ENCODE measurements at places on chromosomes 11 and 22. TPM values are rescaled to one million over a fixed set of nuclear protein-coding genes. Genes with fewer than 3 reads are reported as not detected.

EMID1 gene
- total RNA-seq = 12.8 TPM

KCNJ1 gene
- not detected for total RNA-seq

DNA sequence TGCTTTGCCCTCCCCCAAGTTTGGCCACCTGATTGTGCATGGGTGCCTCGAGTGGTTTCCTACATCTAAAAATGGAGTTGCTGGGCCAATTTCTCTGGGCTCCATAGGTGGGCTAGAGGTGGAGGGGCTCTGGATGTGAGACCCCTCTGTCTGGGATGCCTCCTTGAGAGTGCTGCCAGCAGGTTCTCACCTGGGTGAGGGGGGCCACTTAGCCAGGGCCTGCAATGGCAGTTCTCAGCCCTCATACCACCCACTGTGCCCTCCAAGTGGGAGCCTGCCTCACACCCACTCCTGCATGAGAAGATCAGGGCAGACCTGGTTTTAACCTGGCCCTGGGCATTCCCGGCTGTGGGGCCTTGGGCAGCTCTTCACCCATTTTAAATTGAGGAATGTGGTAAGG is 83.9 kb downstream of the CABIN1 start:
- no peak overlapping the region for H3K4me3 ChIP-seq
- no peaks in the 10 kb centered on the region for H3K27me3 ChIP-seq
- no peak for DNase-seq
- no peaks in the 10 kb centered on the region for H3K36me3 ChIP-seq
- no peak overlapping the region for H3K27ac ChIP-seq
- no peaks in the 10 kb centered on the region for H3K4me1 ChIP-seq

DNA sequence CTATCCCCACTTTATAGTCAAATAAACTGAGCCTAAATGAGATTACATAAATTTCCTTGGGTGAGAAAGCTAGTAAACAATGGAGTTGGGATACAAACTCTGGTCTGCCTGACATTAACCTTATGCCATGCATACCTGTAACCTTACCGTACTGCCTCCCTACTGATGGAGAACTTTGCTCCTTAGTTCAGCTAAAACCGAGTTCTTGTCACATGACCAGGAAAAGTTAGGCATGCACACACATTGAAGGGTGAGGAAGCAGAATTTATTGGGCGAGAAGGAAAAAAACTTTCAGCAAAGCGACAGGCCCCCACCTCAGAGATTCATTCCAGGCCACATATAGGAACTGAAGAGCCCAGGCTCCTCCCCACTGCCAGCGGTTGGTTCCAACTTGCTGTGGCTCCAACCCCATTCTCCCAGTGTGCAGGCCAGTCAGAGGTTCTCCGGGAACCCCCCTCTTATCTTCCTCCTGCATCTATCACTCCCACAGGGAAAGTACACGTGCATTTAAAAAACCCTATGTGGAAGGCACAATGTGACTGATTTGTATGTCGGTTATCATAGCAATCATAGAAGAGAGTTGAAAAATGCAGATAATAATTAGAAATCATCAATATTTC is 3.2 kb upstream of the PIWIL4 start:
- H3K4me1 ChIP-seq = no peaks in the 10 kb centered on the region
- DNase-seq = no peak
- no peaks in the 10 kb centered on the region for H3K36me3 ChIP-seq
- no peaks in the 10 kb centered on the region for H3K27me3 ChIP-seq
- no peak overlapping the region for H3K27ac ChIP-seq
- H3K4me3 ChIP-seq = no peak overlapping the region

DNA sequence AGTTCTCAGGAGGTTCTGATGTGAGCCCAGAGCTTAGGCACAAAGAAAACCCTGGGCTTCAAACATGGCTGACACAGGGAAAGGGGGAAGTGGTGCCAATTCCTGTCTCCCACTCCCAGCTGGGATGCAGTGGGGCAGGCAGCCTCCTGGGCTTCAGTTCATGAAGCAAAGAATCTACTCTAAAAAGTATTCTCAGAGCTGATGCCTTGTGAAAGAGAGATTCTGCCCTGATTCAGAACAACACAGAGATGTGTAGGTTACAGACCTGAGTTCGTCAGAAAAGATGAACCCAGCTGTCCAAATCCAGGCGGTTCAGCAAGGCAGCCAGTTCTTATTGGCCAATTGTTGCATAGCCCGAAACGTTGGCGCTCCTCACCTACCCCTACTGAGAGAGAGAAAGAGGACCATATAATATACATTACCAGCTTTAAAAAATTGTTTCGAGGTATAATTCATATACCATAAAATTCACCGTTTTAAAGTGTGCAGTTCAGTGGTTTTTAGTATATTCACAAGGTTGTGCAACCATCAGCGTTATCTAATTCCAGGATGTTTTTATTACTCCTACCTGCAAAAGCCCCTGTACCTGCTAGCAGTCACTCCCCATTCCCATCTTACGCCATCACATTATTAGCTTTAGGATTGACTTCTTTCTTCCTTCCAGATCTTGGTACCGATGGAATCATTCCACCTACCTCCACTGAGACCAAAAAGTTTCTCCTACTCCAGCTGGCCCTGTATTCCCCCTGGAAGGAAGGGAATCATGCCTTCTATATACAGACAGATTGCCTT is 7.2 kb upstream of the TLCD5 start:
- H3K4me3 ChIP-seq = no peak overlapping the region
- H3K4me1 ChIP-seq = peaks cover 2% of the 10 kb centered on the region
- H3K27ac ChIP-seq = peak overlapping the region; percentile 77
- no peak for DNase-seq
- no peaks in the 10 kb centered on the region for H3K27me3 ChIP-seq
- H3K36me3 ChIP-seq = no peaks in the 10 kb centered on the region

All from prostate gland (tissue), 2 donors.